Pancreas (tissue), 10 donors: ENCODE measurements at places on chromosomes 13 and 19. TPM values are rescaled to one million over a fixed set of nuclear protein-coding genes. Genes with fewer than 3 reads are reported as not detected.

The SLC25A15 gene
- 4.4 TPM for polyA plus RNA-seq

The NMRK2 gene
- polyA plus RNA-seq, result 0.23 TPM

The MAG gene
- polyA plus RNA-seq, result 0.47 TPM

The GDF15 gene
- polyA plus RNA-seq, result 28.1 TPM

The KLHL1 gene
- 0.59 TPM for polyA plus RNA-seq

The WASF3 gene
- 5.0 TPM for polyA plus RNA-seq

The PGLYRP2 gene
- polyA plus RNA-seq, result not detected

The KIR2DL3 gene
- not detected for polyA plus RNA-seq

The ZFP14 gene
- 2.0 TPM for polyA plus RNA-seq

The CEBPA gene
- 4.4 TPM for polyA plus RNA-seq

The SIGLEC12 gene
- not detected for polyA plus RNA-seq

The ARL11 gene
- 0.23 TPM for polyA plus RNA-seq

The KLK14 gene
- 0.61 TPM for polyA plus RNA-seq

The PRKCG gene
- 0.99 TPM for polyA plus RNA-seq

The TNFSF11 gene
- 0.11 TPM for polyA plus RNA-seq

The ZNF726 gene
- 0.87 TPM for polyA plus RNA-seq

The DACH1 gene
- 1.3 TPM for polyA plus RNA-seq

The B3GLCT gene
- 1.9 TPM for polyA plus RNA-seq

The ZNF765 gene
- 5.1 TPM for polyA plus RNA-seq

The COMP gene
- polyA plus RNA-seq, result 0.49 TPM

The APOC4 gene
- not detected for polyA plus RNA-seq

The HSD17B14 gene
- polyA plus RNA-seq, result 8.5 TPM

The ADGRE2 gene
- 0.65 TPM for polyA plus RNA-seq

The NKPD1 gene
- polyA plus RNA-seq, result 0.19 TPM

The CFAP97D2 gene
- polyA plus RNA-seq, result 1.2 TPM

The ZSCAN4 gene
- 0.05 TPM for polyA plus RNA-seq

The SLC1A6 gene
- polyA plus RNA-seq, result not detected

The XRCC1 gene
- 15.0 TPM for polyA plus RNA-seq

The ATP4A gene
- polyA plus RNA-seq, result 10.8 TPM

The DIAPH3 gene
- polyA plus RNA-seq, result 0.42 TPM

The PSG7 gene
- polyA plus RNA-seq, result not detected

The RYR1 gene
- 0.68 TPM for polyA plus RNA-seq

The CLEC11A gene
- polyA plus RNA-seq, result 7.4 TPM

The ILF3 gene
- 109 TPM for polyA plus RNA-seq

The PLVAP gene
- 87.6 TPM for polyA plus RNA-seq
